Type B pancreatic cell (in vitro differentiated cells): ENCODE measurements at places on chromosomes 12 and 14.

GRCh38 chr12:7731486-7731885 is 15.7 kb downstream of the CLEC4C start:
- no peak for DNase-seq

DNA sequence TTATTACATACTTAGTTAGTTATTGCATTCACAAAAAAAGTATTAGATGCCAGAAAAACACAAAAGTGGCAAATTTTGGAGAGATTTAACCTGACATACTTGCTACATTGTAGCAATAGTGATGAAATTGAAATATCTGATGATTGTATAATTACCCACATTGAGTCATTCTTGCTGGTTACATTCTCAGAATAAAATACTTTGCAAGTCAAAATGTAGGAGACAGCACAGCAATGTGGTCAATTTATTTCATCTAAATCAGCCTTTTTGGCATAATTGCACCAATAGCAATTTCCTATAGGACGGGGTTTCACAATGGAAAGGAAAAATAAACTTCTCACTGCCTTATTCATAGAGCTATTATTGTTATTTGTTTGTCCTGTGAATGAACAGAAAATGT is 125.0 kb upstream of the ETV6 start:
- no peak for DNase-seq

GRCh38 chr14:98897605-98898309 is 374.2 kb downstream of the BCL11B start:
- no peak for DNase-seq

GRCh38 chr14:92958373-92959188 is 35.6 kb downstream of the CHGA start:
- DNase-seq, result no peak

GRCh38 chr14:76617440-76617839 is 143.8 kb upstream of the VASH1 start:
- no peak for DNase-seq

DNA sequence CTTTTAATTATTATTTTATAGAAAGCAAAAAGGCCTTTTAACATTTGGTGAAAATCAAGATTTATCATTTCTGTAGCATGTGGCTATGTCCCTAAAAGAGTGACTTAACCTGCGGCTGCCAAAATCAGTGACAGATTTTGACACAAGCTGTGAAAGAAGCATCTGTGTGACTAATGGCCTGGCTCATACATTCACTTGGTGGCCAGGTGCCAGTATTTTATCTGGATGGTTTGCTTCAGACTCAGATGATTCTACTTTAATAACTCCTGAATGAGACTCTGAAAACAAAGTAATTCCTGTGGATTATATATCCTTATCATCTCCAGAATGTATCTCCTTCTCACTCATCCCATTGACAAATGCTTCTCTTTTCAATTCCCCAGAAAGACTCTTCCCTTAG is 103.0 kb downstream of the FSCB start:
- DNase-seq, result no peak
